Mammary microvascular endothelial cell (primary cell): ENCODE measurements at places on chromosomes 5 and 9. TPM values are rescaled to one million over a fixed set of nuclear protein-coding genes. Genes with fewer than 3 reads are reported as not detected.

The TAL2 gene
- total RNA-seq, result not detected in 2 replicates

The FOXI1 gene
- total RNA-seq, result not detected in 2 replicates

The OR1J2 gene
- not detected in 2 replicates for total RNA-seq

The EIF4E1B gene
- not detected in 2 replicates for total RNA-seq

The WNT8A gene
- total RNA-seq, result not detected in 2 replicates

The ASPN gene
- 0.07 TPM in 1 of 2 replicates, not detected in the other for total RNA-seq

The MRPL22 gene
- total RNA-seq, result 40.6 and 57.7 TPM in 2 replicates

The NEURL1B gene
- total RNA-seq, result 3.8 and 5.3 TPM in 2 replicates

The MEIKIN gene
- total RNA-seq, result not detected in 2 replicates

The PHF24 gene
- total RNA-seq, result not detected in 2 replicates

The ANKRD55 gene
- 1.1 and 2.3 TPM in 2 replicates for total RNA-seq

The IL3 gene
- total RNA-seq, result not detected in 2 replicates

The TAS2R1 gene
- total RNA-seq, result not detected in 2 replicates

The FBN2 gene
- 1.4 and 1.7 TPM in 2 replicates for total RNA-seq

The FAM151B gene
- 0.87 and 3.5 TPM in 2 replicates for total RNA-seq

The CDH12 gene
- total RNA-seq, result not detected in 2 replicates

The WDR55 gene
- total RNA-seq, result 20.2 and 20.4 TPM in 2 replicates

The TUSC1 gene
- total RNA-seq, result 11.8 and 13.1 TPM in 2 replicates

The UBE2QL1 gene
- total RNA-seq, result not detected in 2 replicates

The CENPK gene
- total RNA-seq, result 21.1 and 31.0 TPM in 2 replicates

The LCNL1 gene
- total RNA-seq, result not detected in 2 replicates

The SLC34A3 gene
- not detected in 2 replicates for total RNA-seq

The GABRA6 gene
- not detected in 2 replicates for total RNA-seq

The EGFLAM gene
- total RNA-seq, result 1.1 and 1.5 TPM in 2 replicates

The GFPT2 gene
- total RNA-seq, result 6.9 and 7.6 TPM in 2 replicates

The ALDOB gene
- total RNA-seq, result not detected in 2 replicates

The PRKACG gene
- not detected in 2 replicates for total RNA-seq

The ATP10B gene
- total RNA-seq, result not detected in 2 replicates

The CDH9 gene
- not detected in 2 replicates for total RNA-seq

The AGXT2 gene
- not detected in 2 replicates for total RNA-seq
